ENCODE measurements at places on chromosomes 16 and 17. TPM values are rescaled to one million over a fixed set of nuclear protein-coding genes. Genes with fewer than 3 reads are reported as not detected.

TMEM235 gene
- total RNA-seq, result not detected

MPHOSPH6 gene
- total RNA-seq, result 23.7 TPM

NPIPA5 gene
- 15.2 TPM for total RNA-seq

IRX5 gene
- not detected for total RNA-seq

MARVELD3 gene
- total RNA-seq, result not detected

WDR81 gene
- total RNA-seq, result 47.4 TPM

GRCh38 chr17:62741290-62741689 lies 66.8 kb downstream of the MARCHF10 start:
- DNase-seq, result no peak

GRCh38 chr17:72343911-72344310 lies 223.1 kb downstream of the SOX9 start:
- no peak for DNase-seq

DNA sequence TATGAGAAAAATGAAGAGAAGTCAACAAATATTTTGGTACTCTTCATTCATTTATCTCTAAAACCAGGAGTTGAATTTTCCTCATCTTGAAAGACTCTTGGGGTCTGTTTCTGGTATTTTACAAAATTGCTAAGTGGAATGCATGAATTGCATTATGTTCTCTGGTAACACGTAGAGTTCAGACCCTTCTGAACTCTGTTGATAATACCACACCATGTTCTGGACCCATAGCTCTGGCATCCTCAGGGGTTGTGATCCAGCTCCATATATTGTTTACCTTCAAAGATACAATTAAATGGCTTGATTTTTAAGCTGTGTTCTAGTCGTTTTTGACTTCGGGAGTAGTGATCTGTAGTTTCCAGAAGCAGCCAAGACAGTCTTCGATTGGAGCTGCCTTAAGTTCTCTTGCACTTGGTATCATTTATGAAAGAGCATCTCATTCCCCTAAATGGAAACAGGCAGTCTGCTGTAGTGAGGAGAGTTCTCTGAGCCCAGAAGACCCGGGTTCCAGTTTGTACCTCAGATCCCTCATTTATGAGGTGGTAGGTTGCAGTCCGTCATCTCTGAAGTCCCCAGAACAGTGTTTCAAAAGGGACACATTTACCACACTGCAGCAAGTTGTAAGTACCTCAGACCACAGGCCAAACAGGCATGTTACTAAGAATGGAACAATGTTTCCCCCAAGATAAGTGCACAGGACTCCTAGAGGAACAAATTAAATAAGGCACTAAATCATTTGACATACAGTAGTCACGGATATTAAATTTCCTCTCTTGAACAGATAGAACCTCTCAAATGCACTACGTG lies 9.6 kb downstream of the PSMD7 start:
- no peak for DNase-seq

DNA sequence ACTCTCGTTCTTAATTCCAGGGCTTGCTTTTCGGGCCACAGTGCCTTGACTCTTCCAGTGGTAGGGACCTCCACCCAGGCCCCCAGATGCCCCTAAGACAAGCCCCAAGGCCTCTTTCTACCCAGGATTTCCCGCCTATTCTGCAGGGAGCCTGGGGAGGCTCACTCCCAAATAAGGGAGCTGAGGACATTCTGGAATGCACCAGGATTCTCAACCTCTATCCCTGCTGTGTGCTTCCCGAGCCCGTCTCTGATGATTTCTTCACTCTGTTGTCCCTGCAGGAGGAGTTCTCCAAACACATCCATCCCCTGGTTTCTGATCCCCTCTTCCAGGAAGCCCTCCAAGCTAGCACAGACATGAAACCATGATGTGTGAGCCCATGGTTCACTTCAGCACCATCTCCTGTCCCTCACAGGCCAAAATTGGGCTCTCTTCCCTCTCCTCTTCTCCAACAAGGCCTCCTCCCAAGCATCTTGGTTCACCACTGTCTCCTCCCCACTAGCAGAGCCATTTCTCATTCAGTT lies 255.9 kb downstream of the KATNIP start:
- no peak for DNase-seq

DNA sequence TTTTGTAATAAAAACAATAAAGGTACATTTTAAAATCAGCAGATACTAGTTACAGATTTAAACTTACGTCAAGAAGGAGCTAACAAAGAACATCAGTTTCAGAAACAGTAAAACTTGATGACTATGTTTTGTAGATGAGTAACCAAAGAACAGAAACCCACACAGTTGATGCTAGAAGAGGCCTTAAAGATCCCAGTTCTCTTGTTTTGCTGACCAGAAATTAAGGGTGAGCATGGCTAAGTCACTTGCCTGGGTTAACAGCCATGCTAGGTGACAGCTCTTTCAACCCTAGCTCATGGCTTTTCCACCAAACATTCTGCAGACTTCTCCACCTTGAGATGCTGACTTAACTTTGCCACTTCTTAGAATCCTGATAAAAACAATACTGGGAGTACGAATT lies 26.4 kb downstream of the STX8 start:
- no peak for DNase-seq

GRCh38 chr17:50218771-50219315 lies 17.4 kb upstream of the COL1A1 start:
- DNase-seq, result peak; percentile 49

Data from mesenteric fat pad (tissue), 1 donor.